Hair follicular keratinocyte (primary cell): ENCODE measurements at places on chromosomes 16 and 17. TPM values are rescaled to one million over a fixed set of nuclear protein-coding genes. Genes with fewer than 3 reads are reported as not detected.

SLC22A31 gene
- total RNA-seq = 0.19 and 0.55 TPM in 2 replicates

CNEP1R1 gene
- total RNA-seq = 12.2 and 14.6 TPM in 2 replicates

MRPS7 gene
- total RNA-seq = 59.7 and 89.9 TPM in 2 replicates

KRT222 gene
- 0.11 and 0.47 TPM in 2 replicates for total RNA-seq

EPX gene
- not detected in 2 replicates for total RNA-seq

ATF7IP2 gene
- total RNA-seq = 3.1 and 5.9 TPM in 2 replicates

LIG3 gene
- total RNA-seq = 23.9 and 28.1 TPM in 2 replicates

CCT6B gene
- total RNA-seq = 0.62 and 0.91 TPM in 2 replicates

NLRC3 gene
- total RNA-seq = not detected in 2 replicates

TSNAXIP1 gene
- 0.30 TPM in 1 of 2 replicates, not detected in the other for total RNA-seq

KRT39 gene
- total RNA-seq = not detected in 2 replicates

VAT1 gene
- total RNA-seq = 116 and 173 TPM in 2 replicates

SP2 gene
- total RNA-seq = 1.3 and 2.7 TPM in 2 replicates

PMP22 gene
- total RNA-seq = 1.2 and 1.9 TPM in 2 replicates

PARD6A gene
- total RNA-seq = 0.19 and 3.1 TPM in 2 replicates

NOTUM gene
- total RNA-seq = not detected in 2 replicates

RNF157 gene
- total RNA-seq = 0.15 TPM in 1 of 2 replicates, not detected in the other

HCRT gene
- total RNA-seq = not detected in 2 replicates

LRRC37A3 gene
- total RNA-seq = 2.7 and 3.0 TPM in 2 replicates

ENPP7 gene
- total RNA-seq = not detected in 2 replicates

HOXB1 gene
- total RNA-seq = not detected in 2 replicates

ADCY7 gene
- total RNA-seq = 7.6 and 17.2 TPM in 2 replicates

GAS7 gene
- total RNA-seq = not detected in 2 replicates

SLC4A1 gene
- not detected in 2 replicates for total RNA-seq

CCL14 gene
- not detected in 2 replicates for total RNA-seq

RNF151 gene
- 0.16 TPM in 1 of 2 replicates, not detected in the other for total RNA-seq

SOX8 gene
- not detected in 2 replicates for total RNA-seq

DOC2B gene
- not detected in 2 replicates for total RNA-seq

ZNF598 gene
- 62.8 and 87.5 TPM in 2 replicates for total RNA-seq

ITGA2B gene
- 0.15 and 0.23 TPM in 2 replicates for total RNA-seq

GJC1 gene
- 5.7 and 6.6 TPM in 2 replicates for total RNA-seq
